GM23338 (cell line): ENCODE measurements at places on chromosomes 2 and 18. TPM values are rescaled to one million over a fixed set of nuclear protein-coding genes. Genes with fewer than 3 reads are reported as not detected.

The PROM2 gene
- polyA plus RNA-seq, result 1.1 and 2.1 TPM in 2 replicates

- no peak for DNase-seq
Observed at GRCh38 chr2:48129293-48129950, 223.1 kb upstream of the FBXO11 start.

GRCh38 chr2:112277596-112278220, 2.3 kb downstream of the ZC3H6 start:
- DNase-seq, result no peak

The ANKRD30BL gene
- 0.23 and 0.26 TPM in 2 replicates for polyA plus RNA-seq

The ITPRID2 gene
- polyA plus RNA-seq, result 4.4 and 5.1 TPM in 2 replicates

GRCh38 chr2:103295591-103295990, 533.8 kb downstream of the TMEM182 start:
- no peak for DNase-seq

GRCh38 chr2:189393440-189394111, 47.7 kb upstream of the WDR75 start:
- no peak for DNase-seq

DNA sequence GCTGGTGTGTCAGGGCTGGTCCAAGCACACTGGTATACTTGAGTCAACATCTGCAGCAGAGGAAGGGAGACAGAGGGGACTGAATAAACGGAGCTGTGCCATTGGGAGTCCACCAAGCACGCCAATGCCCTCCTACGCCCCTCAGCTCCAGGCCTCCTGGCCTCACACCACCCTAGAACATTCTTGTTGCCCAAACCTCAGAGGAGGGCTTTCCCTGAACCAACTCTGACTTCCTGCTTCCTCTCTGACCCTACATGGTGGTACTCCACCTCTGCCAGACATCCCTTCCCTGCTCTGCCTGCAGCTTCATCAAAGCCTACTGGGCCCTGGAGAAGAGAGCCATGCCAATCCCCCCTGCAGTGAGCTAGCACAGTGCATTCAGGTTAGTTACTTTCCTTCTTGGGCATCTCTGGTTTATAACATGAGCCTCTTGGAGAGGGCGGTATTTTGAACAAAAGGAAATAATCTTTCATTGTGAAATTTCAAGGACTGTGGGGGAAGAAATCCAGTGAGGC, 54.4 kb downstream of the ZBTB7C start:
- DNase-seq, result no peak

DNA sequence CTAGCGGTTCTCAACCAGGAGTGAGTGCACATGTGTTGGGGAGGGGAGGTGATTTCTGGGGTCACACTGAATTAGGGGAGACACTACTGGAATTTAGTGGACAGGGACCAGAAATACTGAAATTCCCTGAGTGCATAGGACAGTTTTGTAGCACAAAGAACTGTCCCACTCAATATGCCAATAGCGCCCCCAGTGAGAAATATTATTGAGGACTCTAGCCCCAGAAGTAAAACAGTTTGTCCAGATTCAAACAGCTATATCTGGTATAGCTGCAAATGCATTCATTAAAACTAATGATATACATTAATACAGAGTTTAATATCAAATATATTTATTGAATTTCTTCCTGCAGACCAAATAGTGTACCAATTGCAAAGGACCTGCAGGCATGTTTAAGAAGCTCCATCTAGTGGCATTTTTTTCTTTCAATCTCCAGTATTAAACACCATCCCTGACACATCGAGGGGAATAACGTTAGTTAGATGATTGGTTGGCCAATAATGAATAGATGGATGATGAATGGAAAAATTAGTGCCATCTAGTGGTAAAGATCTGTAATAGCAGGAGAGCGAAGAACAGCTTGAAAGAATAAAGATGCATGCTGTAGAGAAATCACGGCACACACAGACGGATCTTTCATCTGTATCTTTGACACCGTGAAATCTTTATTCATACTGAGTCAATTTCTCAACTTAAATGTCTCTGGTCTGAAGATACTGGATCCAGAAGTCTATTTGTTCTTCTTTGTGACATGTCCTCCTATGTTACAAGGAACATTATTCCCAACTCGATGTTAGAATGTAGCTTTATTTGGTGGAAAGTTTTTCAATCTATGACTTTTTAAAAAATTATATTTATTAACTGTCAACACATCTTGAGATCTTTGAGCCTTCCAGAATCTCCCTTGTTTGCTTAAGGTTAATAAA, 62.5 kb downstream of the DHRS9 start:
- DNase-seq, result peak; percentile 51

- no peak for DNase-seq
Observed at GRCh38 chr2:64943387-64944150, 45.6 kb upstream of the SLC1A4 start.

- DNase-seq, result peak; percentile 52
Observed at GRCh38 chr2:56583796-56584315, 400.1 kb downstream of the CCDC85A start.

DNA sequence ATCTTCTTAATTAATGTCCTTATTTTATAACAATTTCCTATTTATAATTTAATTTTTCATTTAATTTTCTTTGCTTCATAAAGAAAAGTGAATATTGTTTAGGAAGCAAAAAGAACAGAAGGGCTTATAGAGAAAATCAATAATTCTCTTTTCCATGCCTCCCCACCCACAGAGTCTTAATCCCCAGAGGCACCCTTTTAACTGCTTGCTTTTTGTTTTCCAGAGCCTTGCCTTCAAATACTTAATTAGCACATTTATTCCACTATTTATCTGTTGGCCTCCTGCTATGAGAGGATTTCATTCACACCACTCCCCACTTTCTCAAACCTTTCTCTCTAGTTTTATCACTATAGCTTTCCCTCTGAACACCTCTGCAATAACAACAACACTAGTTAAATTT, 373.6 kb downstream of the MBD2 start:
- DNase-seq, result peak; percentile 51

The AGXT gene
- not detected in 2 replicates for polyA plus RNA-seq

DNA sequence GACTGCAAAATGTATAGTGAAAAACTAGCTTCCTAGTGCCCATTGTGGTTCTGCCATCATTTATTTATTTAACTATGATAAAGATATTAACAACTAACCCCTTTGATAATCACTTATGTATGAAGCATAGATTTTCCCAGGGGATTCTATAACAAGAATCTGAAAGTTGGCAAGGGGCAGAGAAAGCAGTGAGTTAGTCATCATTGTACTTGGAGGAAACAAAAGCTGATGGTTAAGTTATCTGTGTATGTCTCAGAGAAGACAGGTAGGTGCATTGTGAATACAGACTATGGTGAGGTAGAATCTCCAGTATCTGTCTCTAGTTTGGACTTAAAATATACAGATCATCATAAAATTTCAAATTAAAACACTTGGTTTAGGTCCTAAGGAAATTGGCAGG, 2159.1 kb upstream of the CELF4 start:
- DNase-seq, result no peak

DNA sequence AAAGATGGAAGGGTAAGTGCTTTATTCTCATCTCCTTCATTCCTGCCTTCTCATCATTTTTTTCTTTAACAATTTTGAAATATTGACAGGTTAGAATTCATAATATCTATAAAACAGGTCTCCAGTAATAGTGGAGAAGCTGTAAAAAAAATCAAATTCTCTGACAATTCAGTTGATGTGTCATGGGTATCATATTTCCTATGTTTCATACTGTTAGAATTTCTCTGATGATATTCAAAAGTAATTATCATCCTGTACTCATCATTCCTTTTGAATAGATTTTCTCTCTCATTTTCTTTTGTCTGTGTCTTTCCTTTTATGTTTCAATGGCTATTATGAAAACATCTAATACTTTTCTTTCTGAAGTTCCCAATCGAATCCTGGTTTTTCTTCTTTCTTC, 97.7 kb downstream of the CPS1 start:
- no peak for DNase-seq

GRCh38 chr2:84846741-84847142, 34.1 kb downstream of the TRABD2A start:
- no peak for DNase-seq

DNA sequence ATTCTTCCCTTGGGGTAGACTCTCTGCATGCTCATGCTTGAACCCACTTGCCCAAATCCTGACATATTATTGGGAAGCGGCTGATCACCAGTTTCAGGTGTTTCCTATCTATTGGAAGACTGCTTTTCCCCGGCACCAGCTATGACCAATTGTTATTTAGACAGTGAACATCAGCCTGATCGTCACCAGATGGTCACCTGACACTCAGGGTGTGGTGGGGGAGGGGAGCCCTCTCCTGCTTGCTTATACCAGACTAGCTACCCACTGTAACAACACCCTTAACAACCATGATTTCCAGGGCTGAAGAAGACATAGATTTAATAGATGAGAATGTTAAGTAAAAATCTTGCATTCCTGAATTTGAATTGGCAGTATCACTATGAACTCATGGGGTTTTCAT, 44.3 kb downstream of the RBM43 start:
- peak; percentile 15 for DNase-seq

GRCh38 chr18:79753391-79753851, 44.3 kb upstream of the KCNG2 start:
- no peak for DNase-seq

The ZNF236 gene
- 6.4 and 8.9 TPM in 2 replicates for polyA plus RNA-seq

The PLGLB1 gene
- polyA plus RNA-seq, result 0.82 and 1.6 TPM in 2 replicates

- peak; percentile 70 for DNase-seq
Observed at GRCh38 chr18:62717169-62717924, 2.0 kb downstream of the PHLPP1 start.

DNA sequence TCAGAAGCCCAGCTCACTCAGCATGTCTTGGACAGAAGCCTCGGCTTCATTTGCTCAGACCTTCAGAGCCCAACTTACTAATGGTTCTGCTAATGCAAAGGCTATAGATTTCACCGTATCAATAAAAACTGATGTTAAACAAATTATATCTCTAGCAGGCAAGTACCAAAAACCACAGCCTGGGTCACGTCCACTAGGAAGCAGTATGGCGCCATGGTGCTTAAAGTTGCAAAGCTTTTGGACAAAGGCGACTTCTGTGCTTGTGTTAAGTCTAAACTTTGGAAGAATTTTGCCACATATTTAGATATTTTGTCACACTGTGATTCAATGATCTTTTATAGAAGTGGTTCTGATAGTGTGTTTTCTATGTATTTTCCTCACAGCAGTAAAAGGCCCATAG, 276.8 kb upstream of the PARD3B start:
- peak; percentile 34 for DNase-seq

GRCh38 chr18:42525905-42526304, 570.9 kb downstream of the PIK3C3 start:
- DNase-seq, result no peak
